ENCODE measurements at places on chromosomes 13 and 19.

DNA sequence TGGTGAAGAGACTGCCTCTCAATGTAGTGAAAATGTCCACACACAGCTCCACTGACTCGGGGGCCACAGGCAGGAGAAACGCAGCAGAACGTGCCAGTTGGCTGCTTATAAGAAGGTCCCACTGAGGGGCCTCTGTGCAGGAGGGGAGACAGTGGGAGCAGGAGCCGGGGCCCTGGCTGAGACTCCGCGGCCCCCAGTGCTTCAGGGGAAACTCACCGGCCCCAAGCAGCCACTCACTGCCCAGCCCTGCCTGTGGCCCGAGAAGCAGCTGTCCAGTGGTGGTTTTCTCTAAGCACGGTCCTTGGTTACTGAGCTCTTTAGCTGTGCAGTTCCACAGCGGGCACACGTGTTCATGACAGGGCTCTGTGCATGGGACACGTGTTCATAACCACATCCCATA, 91.9 kb upstream of the MCF2L start:
- no peak for DNase-seq

GRCh38 chr13:41075034-41075433, 13.7 kb downstream of the WBP4 start:
- peak; percentile 12 for DNase-seq

- DNase-seq: no peak
Observed at GRCh38 chr13:74061926-74062595, 72.1 kb downstream of the KLF12 start.

DNA sequence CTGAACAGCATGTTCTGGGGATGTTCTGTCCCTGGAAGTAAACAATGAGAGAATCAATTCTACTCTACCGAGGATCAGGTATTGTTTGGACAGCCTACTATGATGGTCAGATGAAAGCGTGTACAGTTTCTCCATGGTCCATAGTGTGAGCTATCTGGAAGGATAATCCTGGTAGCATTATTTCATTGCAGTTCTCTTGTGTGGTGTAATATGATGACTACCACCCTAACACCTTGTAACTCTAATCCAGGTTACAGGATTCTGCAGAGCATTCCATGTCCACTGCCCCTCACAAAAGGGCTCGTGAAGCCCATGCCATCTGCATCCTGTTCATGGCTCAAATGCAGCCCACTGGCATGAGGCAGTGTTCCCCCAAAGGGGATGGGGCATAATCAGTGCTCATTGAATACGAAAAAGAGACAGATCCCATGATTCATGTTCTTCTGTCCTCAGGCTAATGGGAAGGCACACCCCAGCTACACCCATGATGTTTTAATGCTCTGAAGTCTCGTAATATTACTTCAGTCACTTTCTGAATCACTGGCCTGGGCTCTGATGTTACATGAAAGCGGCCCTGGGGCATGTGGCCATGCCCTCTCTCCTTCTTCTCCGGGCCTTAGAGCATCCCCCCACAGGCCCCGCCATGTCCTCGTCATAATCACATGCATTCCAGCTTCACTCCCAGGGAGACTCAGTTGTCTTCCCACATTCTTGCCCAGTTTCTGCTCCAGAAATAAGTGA, 68.4 kb downstream of the HSPH1 start:
- no peak for DNase-seq

GRCh38 chr13:44243198-44243857, 130.3 kb upstream of the SERP2 start:
- DNase-seq: no peak

- no peak for DNase-seq
Observed at GRCh38 chr13:39876258-39876657, 220.8 kb downstream of the COG6 start.

- DNase-seq: no peak
Observed at GRCh38 chr19:28987177-28987576, 225.8 kb downstream of the UQCRFS1 start.

- no peak for DNase-seq
Observed at GRCh38 chr19:22066886-22067285, 14.6 kb downstream of the ZNF257 start.

GRCh38 chr13:27635266-27635665, 13.6 kb downstream of the POLR1D start:
- no peak for DNase-seq

- DNase-seq: peak; percentile 48
Observed at GRCh38 chr19:40716031-40716481, 630 bp downstream of the COQ8B start.

- no peak for DNase-seq
Observed at GRCh38 chr19:11451871-11452619, 16.6 kb downstream of the PRKCSH start.

Measured in T-helper 9 cell (primary cell).